CD4-positive, alpha-beta T cell treated with Interleukin-15 for 1 hour (primary cell): ENCODE measurements at places on chromosomes 1 and 21.
A peak's percentile ranks its signal among the peaks of the same experiment; 100 is the strongest.

DNA sequence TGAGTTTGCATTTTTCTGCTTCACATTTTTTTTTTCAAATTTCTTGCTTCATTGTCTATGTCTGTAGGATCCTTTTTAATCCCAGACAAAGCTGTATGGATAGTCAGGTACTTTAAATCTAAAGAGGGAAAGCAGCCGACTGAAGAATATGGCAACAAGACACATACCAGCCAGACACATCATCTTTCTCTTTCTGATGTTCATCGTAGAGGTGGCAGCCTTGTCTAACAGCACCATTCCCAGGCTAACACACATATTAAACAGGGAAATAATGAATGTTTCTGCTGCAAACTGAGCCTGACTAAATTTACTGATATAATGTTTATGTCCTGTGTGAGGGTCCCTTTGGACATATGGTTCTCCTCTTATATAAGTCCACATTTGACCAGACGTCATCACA, 3.7 kb upstream of the TEKT2 start:
- DNase-seq, result no peak

GRCh38 chr21:16116069-16116468, 386.3 kb downstream of the USP25 start:
- no peak for DNase-seq

DNA sequence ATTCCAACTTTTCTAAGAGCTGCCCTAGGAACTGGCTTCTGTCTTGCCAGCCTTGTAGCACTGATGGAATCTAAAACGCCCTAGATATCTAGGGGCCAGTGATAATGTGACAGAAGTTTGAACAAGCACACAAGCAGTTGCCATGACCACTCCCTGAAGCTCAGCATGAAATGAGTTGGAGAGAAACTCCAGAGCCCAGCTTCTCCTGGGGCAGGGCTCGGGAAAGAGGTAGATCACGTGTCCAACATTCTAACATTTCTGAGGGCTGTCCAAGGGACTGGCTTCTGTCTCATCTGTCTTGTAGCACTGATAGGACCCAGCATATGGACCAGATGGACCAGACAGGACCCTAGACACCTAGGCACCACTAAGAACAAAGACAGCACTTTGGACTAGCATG, 37.9 kb downstream of the OMA1 start:
- DNase-seq, result no peak

DNA sequence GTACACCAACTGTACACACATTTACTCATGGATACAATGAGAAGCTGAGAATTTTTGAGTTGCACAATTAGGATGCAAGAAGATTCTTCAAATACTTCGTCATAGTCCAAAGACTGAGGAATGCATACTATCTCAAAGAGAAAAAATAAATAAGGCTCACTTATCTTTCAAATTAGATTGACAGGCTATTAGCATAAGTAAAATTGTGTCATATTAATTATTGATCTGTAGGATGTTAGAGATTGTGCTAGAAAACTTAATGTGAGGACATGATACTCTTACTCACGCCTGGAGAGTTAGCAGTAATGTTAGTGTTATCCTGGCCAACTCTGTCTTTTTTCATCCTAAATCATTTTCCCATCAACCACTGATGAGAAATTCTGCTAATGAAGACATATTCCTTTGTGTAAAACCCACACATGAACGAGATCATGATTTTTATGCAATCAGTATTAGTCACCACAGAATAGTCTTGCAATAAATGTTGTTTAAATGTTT, 659.0 kb downstream of the LTN1 start:
- DNase-seq, result no peak

GRCh38 chr1:194052514-194053338, 866.3 kb upstream of the B3GALT2 start:
- no peak for DNase-seq

DNA sequence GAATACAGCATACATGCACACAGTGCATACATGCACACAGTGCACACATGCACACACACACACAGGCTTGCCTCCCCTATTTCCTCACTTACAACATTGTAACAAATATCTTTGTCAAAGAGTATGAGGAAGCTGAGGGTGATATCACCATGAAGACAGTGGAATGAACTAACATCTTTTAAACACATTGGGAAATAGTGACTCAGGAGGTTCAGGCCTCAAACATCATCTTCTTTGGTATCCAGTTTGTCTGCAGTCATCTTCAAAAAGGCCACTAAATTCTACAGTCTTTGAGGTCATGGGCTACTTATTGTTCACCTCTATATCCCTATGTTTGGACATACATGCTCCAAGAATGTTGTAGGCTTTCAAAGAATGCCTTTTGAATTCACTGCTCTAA, 2.1 kb upstream of the LCE2B start:
- no peak for DNase-seq

DNA sequence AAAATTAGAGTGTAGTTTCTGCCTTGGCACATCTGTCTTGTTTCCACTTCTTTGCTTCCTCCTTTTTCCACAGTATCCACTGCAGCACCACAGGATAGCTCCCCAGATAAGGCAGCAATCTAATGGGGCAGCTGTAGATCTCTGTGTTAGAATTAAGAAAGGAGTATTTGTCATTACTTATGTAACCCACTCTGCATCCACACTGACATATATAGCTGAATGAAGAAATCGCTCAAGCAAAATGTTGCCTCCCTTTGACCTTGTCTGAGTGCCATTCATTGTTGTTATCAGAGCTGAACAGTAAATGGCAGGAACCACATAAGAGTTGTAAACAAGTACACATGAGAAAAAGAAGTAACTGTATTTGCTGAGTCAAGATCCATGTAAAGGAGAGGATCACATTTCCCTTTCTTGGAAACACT, 45.9 kb upstream of the DPH5 start:
- no peak for DNase-seq

DNA sequence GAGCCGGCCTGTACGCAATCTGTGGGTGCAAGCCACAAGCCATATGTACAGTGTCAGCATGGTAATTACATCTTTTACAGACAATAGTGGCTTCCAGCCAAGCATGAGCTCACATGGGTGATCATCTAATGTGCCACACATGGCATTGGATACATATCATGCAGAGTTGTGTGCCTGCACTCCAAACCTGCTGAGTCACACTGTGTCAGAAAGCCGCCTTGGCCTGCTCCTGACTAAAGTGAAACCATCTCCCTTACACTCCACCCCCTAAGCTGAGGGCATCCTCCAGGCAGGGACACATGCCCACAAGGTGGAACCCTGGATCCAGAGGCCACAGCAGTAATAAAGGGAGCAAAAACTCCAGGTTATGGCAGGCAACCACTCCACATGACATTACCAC, 72.5 kb downstream of the KCNT2 start:
- no peak for DNase-seq

GRCh38 chr1:46405724-46406123, 11.6 kb downstream of the FAAH start:
- DNase-seq, result no peak

- peak; percentile 22 for DNase-seq
Observed at GRCh38 chr1:24745711-24746413, 615 bp downstream of the CLIC4 start.

GRCh38 chr1:52474807-52475206, 70.4 kb downstream of the PRPF38A start:
- DNase-seq, result no peak

- peak; percentile 14 for DNase-seq
Observed at GRCh38 chr1:228338521-228339051, 68.0 kb downstream of the TRIM11 start.

- no peak for DNase-seq
Observed at GRCh38 chr1:57403201-57403600, 20.7 kb downstream of the DAB1 start.

- no peak for DNase-seq
Observed at GRCh38 chr1:12521096-12521495, 96.9 kb downstream of the DHRS3 start.

DNA sequence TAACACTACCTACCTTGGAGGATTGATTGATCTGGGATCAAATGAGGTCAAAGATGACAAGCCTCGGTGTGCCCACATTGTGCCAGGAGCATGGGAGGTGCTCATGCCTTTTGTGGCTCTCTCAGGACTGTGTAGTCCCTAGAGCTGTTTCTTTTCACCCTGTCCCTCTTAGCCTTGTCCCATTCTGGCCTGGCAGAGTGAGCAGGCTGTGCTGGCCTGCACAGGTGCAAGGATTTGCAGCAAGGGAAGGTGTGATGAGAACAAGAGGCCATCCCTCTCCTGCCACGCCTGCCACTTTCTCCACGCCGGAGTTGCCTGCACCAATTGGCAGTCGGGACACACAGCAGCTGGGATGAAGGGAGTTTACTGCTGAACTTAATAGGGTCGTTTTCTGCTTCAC, 410.6 kb upstream of the VAMP3 start:
- DNase-seq, result no peak

DNA sequence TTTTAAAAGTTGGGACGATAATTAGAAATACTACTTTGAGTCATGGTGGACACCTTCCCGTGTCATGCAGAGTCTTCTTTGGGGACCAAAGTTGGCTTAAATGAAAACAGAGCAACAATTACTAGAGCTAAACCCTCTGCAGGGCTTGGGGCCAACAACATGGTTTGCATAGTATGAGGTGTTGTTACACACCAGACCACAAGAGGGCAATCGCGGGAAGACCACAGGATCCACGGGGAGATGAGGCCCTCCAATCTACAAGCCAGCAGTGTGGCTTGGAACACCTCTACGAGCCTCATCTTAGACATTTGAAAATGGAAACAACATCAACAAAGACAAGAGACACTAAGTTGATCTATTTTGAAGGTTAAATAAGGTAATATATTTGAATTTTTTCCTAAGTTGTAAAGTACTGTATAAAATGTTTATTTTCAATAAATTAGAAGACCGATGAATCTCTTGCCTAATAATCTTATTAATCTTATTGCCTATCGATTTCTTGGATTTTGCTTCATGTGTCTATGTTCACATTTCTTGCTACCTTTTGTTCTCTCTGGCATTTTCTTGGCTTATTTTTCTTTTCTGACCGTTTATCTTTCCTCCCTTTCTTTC, 8.2 kb upstream of the SMCP start:
- DNase-seq, result no peak

GRCh38 chr1:224588515-224588914, 27.6 kb upstream of the CNIH3 start:
- no peak for DNase-seq

DNA sequence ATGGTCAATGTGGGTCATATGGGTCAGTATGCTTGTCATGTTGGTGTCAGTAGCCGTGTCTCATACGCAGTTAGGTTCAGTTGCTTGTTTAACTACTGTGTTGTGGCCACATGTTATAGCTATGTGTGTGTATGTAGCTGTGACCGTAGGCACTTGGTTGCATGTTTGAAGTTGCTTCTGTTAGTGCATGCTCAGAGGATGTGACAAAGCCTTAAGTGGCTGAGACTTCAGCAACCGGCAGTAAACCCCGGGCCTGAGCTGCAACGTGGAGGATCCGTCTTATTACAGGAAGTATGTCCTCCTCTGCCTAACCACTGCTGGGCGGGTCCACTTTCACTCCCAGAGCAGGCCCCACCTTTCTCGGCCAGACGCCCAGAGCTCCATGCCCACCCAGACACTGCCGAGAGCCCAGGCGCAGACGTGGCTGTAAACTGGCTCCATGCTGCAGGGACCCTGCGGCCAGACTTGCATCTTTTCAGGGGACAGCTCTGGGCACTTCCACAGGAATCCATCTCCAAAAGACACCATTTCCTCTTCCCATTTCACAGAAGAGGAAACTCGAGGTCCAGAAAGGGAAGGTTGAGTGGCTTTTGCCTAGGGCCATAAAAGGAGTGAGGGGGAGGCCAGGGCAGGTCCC, 2.2 kb downstream of the TCEA3 start:
- DNase-seq, result peak; percentile 42

DNA sequence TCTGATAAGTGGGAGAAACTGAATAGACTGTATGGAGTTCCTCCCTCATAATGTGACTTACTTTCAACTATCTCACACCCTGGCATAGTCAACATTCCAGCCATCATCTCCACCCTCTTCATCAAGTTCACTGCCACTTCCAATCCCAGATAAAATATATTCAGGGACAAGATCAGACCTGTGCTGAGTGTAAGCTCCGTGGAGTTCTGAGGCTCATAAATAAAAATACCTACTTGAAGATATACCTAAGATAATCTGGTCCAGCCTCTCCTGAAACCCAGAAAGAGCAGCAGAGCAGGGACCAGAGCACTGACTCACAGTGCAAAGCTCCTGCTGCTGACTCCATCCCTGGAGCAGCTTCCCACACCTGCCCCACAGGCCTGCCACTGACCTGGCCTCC, 1.7 kb upstream of the LCE7A start:
- DNase-seq, result no peak

DNA sequence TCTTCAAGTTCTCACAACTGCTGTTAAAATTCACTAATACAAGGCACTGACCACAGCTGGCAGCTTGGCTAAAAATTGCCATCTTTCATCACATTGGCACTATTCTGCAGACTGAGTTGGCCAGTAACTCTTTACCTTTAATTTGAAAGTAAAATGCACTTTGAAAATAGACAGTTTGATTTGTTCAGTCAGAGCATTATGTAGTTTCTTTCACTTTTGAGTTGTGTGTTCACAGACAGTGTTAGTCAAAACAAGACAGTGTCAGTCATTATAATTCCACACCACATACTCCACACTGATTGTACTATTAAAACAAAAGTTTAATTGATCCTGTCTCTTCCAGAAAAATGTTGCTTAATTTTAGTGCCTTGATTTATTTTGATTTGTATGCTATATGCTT, 160.7 kb downstream of the SDCCAG8 start:
- no peak for DNase-seq

DNA sequence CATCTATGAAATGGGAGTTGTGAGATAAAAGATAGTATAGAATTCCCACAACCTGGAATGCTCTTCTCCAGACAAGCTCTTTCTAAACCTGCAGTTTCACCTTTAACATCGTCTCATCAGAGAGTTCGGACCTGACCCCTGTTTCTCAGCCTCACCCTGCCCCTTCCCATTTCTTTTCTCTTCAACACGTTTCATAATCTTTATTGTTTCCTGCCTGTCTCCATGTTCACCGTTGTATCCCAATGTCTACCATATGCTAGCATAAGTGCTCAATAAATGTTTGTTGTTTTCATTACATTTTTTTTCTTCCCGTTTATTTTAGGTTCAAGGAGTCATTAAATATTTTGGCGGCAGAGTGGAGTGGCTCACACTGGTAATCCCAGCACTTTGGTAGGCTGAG, 32.4 kb downstream of the SESN2 start:
- no peak for DNase-seq

- DNase-seq, result no peak
Observed at GRCh38 chr1:45033356-45033755, 21.3 kb downstream of the UROD start.
